ENCODE measurements at places on chromosomes 12 and 14.

DNA sequence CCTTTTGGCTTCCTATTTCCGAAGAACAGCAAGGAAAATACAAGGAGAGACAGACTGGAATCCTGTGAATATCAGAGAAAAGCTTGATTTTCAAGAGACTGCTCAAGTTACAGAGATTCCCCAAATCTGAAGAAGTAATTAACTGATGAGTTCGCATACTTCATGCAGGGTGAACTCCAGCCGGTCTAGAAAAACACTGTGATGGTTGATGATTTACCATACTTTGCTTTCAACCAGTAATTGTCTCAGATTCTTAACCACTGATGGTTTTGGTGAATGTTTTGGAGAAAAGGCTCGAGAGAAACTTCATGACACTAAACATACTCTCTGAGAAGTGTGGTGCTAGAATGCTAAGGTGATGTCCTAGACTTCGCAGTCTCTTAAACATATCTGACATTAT, 4.4 kb upstream of the PLXNC1 start:
- DNase-seq = no peak

GRCh38 chr12:115710104-115710564, 567.4 kb downstream of the MED13L start:
- no peak for DNase-seq

DNA sequence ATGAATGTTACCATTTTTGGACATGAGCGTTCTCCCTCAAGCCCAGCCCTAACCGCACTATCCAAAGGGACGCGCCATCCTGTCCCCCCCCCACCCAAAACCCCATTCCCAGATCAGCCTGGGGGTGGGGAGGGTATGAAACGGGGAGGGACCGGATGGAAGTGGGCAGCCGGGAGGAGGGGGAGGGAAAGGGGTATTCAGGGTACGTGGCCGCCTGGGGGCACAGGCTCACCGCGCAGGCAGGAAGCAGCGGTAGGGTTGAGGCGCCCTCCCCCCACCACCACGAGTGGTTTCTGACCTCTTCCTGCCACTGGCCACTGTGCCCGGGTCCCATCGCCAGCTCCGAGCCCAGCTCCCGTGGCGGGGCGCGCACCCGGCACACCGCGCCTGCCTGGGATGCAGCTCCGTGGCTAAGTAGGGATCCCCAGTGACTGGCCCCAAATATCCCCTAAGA, 1.4 kb downstream of the ACTN1 start:
- DNase-seq = peak; percentile 88

DNA sequence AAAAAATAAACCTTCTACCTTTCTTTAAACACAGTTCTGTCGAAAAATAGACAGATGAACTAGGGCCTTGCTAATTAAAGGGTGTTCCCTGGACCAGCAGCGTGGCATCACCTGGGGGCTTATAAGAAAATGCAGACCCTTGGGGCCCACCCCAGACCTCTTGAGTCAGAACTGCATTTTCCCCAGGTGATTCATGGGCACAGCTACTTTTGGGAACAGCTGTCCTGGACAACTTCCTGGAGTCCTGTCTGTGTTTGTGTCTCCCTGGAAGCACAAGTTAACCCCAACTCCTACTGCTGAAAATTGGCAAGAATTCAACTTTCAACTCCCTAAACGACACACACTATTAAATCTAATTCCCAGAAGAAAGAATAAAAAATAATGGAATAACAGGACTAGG, 17.8 kb downstream of the FBLN5 start:
- DNase-seq = no peak

- DNase-seq = no peak
Measured at GRCh38 chr14:85468816-85469215, 61.1 kb upstream of the FLRT2 start.

DNA sequence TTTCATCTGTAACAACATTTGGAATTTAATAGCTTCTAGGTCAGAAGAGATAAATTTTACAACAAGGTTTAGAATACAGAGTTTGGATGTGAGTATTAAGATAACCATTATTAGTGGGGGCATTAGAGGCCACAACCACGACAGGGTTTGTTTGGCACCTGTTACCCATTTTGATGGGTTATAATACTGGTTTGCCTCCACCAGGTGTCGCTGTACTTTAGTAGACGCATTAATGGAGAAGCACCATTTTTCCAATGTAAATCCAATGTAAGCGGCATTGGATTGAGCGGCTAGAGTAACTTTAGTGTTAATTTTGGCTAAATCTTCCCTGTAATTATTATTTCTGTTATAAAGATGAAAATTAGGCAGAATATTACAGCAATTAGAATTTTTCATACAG, 136.2 kb downstream of the SLCO1B3 start:
- peak; percentile 47 for DNase-seq

DNA sequence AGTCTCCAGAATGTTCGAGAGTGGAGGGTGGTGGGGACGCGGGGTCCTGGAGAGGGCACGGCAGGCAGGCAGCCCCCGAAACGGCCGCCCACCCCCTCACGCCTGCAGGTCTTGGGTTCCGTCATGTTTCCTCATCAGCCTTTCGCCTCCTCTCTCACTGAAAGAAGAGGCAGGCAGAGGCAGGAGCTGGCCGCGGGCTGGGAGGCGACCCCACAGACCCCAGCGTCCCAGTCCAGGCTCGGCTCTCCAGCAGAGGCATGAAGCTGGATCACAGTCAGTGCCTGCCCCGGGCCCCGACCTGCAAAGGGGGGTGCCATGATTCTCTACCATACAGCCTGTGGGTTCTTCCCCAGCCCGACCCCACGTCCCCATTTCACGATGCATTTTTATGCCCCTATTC, 13.4 kb downstream of the GALNT9 start:
- no peak for DNase-seq

GRCh38 chr14:39434401-39434800, 2.2 kb upstream of the FBXO33 start:
- no peak for DNase-seq

DNA sequence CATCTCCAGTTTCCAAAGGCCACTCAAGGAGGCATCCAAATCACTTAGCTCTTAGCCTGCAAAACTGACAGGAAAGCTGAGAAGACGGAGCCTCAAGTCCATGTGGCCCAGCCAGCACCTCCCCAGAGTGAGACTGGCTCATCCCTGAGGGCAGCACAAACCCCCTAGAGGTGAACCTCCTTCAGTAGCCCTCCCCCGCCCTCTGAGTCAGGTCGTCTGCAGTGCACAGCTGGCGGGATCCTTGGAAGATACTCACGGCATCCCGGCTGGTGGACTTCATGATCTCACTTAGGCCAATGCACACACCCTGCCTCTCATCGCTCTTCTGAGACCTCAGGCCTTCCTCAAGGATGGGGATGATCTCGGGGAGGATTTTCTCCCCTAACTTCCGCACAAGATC, 24.1 kb upstream of the RAB35 start:
- DNase-seq = no peak

DNA sequence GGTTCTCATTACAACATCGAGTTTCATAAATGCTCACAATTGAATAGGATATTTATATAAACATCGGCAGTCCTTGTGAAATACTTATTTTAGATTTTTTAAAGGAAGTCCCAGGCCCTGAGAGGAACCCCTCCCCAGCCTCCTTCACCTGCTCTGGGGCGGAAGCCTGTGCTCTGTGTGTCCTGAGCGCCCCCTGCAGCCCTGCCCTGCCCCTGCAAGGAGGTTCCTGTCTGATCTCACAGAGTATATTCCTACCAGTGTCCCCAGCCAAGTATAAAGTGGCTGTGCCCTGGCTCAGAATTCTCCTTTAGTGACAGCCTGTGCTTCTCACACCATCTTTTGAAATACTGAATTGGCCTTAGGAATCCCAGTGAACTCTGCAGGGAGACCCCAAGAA, 659.5 kb downstream of the TMEM121 start:
- DNase-seq = peak; percentile 58

DNA sequence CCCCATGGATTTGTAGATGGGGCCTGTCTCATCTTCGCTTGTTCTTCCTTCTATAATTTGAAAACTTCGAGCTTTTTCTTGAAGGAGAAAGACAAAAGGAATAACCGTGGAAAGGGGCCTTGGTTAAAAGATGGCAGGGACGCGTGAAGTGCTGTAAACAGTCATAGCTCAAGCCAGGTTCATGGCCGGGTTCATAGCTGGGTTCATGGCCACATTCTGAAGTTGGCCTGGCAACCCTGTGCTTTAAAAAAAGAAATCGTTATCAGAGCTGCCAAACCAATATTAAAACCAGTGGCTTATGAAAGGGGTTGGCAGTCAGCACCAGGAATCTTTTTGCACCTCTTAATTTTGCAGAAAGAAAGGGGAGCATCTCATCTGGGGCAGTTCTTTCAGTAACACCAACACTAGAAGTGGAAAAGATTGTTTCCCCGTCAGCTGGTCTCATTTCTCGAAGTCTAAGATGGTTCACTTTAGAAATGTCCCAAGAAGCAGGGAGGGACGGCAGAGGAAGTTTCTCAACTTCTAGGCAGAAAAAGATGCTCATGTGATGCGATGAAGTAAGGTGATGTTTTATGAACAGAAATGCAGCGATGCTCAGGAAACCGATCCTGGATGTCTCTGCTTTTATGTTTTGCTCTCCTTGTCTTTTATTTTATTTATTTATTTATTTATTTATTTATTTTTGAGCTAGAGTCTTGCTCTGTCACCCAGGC, 193.1 kb upstream of the TBX3 start:
- no peak for DNase-seq

DNA sequence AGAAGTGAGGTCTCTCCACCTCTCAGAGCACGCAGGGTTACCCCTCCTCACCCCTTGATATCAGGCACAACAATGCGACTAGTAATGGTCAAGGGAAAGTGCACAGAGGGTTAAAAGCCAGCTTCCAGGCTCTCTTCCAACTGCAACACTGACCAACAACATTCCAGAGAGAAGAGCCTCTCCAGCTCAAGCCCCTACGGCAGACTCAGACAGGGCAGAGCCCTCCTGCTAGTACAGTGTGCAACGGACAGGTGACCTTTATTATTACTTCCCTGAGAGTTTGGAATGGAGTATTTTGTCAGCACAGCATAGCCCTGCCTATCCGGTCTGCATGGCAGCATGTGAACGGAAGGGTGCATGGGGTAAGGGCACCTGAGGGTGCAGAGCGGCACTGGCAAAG, 73.0 kb downstream of the PTPN21 start:
- no peak for DNase-seq

DNA sequence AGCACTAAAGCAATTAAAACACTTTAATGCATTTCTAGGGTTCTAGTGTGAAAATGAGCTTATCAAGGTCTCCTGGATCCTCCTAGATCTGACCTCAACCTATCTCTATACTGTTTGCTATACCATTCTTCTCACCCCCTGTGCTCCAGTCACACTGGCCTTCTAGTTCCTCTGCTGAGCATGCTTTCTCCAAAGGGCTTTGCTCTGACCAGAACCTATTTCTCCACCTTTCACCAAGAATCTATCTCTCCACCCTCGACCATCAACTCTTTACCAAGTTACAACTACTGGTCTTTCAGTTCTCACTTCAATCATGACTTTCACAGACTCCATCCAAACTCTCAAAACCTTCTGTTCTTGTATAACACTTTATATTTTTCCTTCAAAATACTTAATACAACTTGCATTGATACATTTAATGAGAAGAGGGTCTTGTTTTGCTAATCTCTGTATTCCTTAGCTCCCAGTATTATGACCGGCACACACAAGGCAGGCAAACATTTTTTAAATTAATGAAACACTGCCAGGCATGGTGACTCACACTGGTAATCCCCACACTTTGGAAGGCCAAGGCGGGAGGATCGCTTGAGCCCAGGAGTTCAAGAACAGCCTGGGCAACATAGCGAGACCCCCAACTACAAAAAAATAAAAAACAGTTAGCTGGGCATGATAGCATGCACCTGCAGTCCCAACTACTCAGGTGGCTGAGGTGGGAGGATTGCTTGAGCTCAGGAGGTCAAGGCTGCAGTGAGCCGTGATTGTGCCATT, 22.8 kb downstream of the PPP1R12A start:
- DNase-seq = no peak

All from hematopoietic multipotent progenitor cell treated with erythropoietin and hydrocortisone succinate and interleukin-3 and kit ligand, for 4 days (in vitro differentiated cells).